Bone marrow (tissue), 2 donors: ENCODE measurements at places on chromosomes 7 and 10.

DNA sequence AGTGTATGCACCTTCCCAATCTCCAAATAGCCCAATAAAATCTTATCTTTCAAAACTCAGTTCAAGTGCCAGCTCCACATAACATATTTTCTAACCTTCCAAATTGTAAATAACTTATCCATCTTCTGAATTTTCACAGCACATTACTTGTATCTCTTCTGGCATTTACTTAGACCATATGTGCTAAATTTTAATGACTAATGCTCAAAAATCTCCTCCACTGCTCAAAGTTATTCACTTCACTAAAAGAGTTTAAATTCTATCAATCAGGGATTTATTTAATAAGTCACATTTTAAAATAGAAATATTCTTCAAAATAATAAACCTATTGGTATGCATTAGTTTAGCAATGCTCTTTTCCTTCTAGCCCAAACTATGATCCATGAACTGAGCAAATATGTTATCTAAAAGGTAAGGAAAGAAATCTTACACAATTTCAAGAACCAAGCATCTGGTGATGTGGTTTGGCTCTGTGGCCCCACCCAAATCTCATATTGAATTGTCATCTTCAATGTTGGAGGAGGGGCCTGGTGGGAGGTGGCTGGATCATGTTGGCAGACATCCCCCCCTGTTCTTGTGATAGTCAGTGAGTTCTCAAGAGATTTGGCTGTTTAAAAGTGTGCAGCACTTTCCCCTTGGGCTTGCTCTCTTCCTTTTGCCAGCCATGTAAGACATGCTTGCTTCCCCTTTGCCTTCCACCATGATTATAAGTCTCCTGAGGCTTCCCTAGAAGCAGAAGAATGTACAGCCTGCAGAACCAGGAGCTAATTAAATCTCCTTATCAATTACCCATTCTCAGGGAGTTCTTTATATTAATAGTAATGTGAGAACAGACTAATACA lies 28.1 kb upstream of the GPR22 start:
- DNase-seq: no peak

DNA sequence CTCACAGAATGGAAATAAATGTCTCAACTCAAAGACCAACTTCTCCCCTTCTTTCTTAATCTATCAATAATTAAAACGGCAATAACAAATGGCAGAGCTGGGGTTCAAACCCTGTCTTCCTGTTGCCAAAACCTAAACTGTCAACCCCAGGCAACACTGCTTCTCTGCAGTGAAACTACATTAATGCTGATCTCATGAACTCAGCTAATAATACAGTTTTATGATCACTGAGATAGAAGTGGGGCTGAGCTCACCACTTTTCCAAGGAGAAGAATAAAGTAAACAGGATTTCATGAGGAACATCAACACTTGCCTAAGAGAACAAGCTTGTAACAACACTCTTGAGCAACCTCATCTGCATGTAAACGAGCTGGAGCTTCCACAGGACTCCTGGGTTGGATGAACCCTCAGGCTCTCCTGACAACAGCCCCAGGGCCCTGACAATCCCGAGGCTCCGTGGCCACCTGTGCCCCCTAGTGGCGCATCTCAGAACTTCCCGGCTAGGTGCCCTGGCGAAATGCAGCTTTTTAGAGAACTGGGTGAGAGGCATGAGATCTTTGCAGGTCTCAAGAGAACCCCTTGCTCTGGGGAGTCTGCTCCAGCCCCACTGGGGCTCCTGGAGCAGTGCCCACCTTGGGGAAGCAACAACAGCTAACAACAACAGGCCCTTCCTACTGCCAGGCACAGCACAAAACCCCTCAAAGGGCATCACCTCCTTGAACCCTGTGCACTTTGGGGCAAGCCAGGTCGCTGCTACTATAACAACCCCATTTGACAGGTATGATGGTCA lies 169.3 kb downstream of the SH3PXD2A start:
- DNase-seq: peak; percentile 49

DNA sequence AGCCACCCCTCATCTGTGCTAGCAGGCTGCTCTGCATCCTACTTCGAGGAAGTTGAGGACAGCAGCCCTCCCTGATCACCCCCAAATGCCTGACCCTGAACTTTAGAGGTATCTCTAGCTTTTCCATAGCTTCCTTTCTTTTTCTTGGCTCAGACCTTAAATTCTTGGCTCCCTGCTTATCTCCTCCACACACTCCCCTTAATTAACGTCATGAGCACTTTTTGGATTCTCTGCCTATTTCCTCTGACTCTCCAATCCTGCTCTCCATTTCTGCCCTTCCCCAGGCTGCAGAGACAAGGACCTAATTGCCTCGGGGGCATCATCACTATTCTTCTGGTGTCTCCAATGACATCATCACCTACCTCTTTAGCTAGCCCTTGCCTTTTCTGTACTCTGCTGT lies 40.8 kb upstream of the SEC61G start:
- DNase-seq: no peak

DNA sequence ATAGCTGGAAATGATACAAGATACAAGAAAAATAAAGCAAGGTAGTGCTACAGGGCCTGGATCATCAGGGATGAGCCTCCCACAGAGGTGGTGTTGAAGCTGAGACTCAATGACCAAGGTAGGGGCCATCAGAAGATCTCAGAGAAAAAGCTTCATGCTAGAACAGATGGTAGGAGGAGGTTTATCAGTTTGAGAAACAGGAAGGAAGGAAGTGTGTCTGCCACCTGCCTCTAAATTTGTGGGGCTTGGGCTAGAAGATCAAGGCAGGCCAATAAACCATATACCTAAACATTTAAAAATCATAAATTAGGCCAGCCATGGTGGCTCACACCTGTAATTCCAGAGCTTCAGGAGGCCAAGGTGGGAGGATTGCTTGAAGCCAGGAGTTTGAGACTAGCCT lies 410.8 kb upstream of the PRKCQ start:
- DNase-seq: peak; percentile 11

- DNase-seq: no peak
Observed at GRCh38 chr7:28155964-28156363, 24.6 kb downstream of the JAZF1 start.

DNA sequence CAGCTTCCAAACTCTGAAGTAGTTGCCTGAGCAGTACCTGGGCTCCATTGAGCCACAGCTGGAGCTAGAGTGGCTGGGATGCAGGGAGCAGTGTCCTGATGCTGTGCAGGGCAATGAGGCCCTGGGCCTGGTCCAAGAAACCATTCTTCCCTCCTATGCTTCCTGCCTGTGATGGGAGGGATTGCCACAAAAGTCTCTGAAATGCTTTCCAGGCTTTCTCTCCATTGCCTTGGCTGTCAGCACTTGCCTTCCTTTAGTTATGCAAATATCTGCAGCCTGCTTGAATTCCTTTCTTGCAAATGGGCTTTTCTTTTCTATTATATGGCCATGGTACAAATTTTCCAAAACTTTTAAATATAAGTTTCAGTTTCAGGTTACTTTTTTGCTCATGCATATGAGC lies 972.2 kb upstream of the MBL2 start:
- DNase-seq: no peak

GRCh38 chr7:40447345-40447744 lies 312.5 kb downstream of the SUGCT start:
- DNase-seq: no peak

- DNase-seq: no peak
Observed at GRCh38 chr10:76456197-76456596, 1024.8 kb downstream of the LRMDA start.

- no peak for DNase-seq
Observed at GRCh38 chr7:96397936-96398598, 76.2 kb upstream of the SLC25A13 start.

GRCh38 chr7:75843613-75844116 lies 30.1 kb upstream of the CCL24 start:
- no peak for DNase-seq

- DNase-seq: no peak
Observed at GRCh38 chr10:52481986-52482555, 168.0 kb downstream of the DKK1 start.

GRCh38 chr10:129958148-129958628 lies 5.9 kb downstream of the EBF3 start:
- DNase-seq: no peak

DNA sequence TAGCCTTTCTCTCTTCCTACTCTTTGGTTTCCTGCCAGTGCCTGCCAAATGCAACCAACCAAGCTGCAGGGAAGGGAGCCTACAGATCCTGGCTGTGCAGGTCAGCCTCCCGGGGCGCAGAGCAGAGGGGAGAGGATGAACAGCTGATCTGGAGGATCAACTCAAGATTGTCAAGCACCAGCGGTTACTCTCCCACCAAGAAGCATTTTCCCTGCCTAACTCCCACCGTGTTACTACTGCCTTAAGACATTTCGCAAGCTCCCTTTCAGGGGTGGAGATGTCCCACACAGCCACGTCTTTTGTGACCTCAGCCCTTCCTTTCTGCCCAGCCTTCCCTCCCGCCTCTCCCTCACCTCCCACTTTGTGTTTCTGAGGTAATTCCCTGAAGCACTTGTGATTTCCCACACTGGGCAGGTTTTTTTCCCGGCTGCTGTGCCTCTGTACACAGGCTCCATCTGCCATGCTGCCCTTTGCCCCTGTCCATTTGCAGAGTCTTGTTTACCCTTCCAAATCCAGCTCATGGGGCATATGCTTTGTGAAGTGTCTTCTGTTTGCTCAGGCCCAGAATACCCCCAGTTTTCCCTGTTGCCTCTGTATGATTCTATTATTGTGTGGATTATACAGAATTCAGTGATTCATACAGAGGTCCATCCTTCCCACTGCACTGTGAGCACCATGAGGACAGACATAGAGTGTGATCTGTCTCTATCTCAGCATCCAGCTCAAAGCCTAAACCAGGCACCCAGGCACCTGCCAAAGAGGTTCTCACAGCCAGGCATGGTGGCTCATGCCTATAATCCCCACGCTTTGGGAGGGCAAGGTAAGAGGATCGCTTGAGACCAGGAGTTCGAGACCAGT lies 40.9 kb upstream of the PAPSS2 start:
- no peak for DNase-seq

- no peak for DNase-seq
Observed at GRCh38 chr10:31757386-31757791, 171.2 kb downstream of the ARHGAP12 start.

- DNase-seq: no peak
Observed at GRCh38 chr10:90587561-90587960, 270.3 kb downstream of the HTR7 start.

- DNase-seq: peak; percentile 22
Observed at GRCh38 chr10:129042776-129043595, 424.1 kb upstream of the MGMT start.

GRCh38 chr10:78686444-78687060 lies 382.2 kb upstream of the ZMIZ1 start:
- no peak for DNase-seq

- peak; percentile 46 for DNase-seq
Observed at GRCh38 chr10:78937800-78938694, 130.7 kb upstream of the ZMIZ1 start.
